ENCODE measurements at places on chromosomes 4 and X. TPM values are rescaled to one million over a fixed set of nuclear protein-coding genes. Genes with fewer than 3 reads are reported as not detected.

DNA sequence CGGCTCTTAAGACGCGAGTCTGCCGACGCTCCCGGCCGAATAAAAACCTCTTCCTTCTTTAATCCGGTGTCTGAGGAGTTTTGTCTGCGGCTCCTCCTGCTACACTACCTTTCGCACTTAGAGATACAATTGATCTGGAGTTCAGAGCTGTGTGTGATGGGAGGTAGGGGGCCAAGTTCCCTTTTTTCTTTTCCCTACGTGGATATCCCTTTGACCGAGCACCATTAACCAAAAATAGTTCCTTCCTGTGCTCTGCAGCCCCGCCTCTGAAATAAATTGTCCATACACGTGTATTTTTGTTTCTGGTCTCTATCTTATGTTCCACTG lies 555 bp upstream of the PGM2 start:
- DNase-seq: no peak

DNA sequence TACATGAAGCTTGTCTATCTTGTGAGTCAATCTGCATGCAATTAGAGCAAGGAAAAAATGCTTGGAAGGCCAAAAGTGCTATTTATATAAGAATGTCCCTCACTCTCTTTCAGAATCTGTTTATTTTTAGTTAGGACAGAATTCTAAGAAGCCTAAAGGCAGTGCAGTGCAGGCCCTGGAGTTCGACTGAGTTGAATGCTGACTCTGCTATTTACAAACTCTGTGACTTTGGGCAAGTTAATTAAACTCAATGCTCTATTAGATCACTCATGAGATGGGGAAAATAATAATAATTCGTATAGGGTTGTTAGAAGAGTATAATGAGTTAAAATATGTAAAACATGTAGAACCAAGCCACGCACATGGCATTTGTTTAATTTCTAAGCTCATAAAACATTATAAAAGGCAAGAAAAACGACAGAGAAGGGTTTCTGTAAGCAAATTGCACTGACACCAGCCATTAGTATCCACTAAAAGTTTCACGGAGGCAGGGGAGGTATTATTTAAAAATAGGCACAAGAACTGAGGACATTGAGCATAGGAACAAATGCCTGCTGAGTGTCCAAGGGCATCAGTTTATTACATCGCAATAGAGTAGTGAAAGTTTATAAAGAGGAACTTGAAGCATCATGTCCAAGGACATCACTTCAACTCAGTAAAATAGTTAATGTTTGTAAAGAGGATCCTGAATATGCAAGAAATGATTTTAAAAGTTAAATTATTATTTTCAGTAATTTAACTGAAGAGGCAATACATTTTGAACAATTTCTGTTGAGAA lies 115.0 kb upstream of the INPP4B start:
- no peak for DNase-seq

GRCh38 chr4:152479428-152480026 lies 56.4 kb downstream of the FBXW7 start:
- DNase-seq: no peak

DNA sequence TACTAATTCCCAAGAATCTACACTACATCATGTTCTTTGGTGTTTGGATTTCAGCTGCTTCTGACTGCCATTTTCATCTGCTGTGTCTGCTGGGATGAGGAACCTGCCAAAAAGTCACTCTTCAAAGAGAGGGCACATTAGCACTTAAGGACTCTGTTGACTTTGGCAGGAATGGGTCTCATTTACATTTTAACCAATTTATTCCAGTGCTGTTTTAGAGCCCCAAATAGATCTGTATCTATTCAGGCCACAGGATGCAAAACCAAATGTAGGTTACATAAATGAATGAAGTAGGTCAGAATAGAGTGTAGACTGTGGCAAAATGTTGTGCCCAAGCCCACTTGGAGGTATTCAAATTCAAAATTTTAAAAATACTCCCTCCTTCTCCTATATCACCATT lies 14.4 kb downstream of the TXK start:
- DNase-seq: no peak

- DNase-seq: no peak
Measured at GRCh38 chr4:98275145-98275544, 14.0 kb downstream of the RAP1GDS1 start.

The DHRSX gene
- 23.0 TPM for total RNA-seq
